ENCODE measurements at places on chromosomes 6 and 20.
A peak's percentile ranks its signal among the peaks of the same experiment; 100 is the strongest.

DNA sequence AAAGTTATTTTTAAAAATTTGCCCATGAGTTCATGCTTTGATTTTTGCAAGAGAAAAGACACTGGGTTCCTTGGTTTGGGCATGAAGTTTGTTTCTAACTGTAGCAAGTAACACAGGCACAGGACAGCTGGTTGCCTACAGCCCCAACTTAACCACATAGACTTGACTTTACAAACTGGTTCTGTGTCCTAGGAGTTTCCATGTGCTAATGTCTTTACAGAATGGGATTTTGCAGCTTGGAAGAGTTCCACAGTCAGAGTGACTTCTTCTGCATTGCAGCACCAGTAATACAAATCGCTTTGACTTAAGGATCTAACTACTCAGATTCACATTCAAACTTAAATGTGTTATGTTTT lies 44.3 kb downstream of the OR2B2 start:
- no peak for DNase-seq

GRCh38 chr6:3775386-3775785 lies 23.9 kb upstream of the PXDC1 start:
- no peak for DNase-seq

DNA sequence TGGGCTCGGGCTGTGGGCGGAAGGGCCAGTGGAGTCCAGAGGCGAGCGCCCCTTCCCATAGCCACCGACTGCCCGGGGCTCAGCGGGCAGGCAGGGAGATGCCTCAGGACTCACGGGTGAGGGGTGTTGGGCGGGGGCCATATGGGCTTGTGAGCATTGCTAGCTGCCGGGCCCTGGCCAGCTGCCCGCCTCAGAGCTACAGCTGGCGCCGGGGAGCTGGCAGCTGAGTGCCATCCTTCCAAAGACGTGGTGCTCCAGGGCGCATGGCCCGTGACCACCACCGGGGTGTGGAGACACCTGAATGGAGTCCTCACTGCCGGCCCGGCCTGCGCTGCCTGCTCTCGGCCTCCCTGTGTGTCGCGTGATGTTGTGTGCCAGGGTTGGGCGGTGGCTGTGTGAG lies 10.6 kb upstream of the RBBP8NL start:
- DNase-seq, result no peak

GRCh38 chr20:25160467-25160866 lies 35.0 kb upstream of the ENTPD6 start:
- no peak for DNase-seq

GRCh38 chr6:31180500-31180899 lies 10.0 kb upstream of the POU5F1 start:
- DNase-seq, result no peak

GRCh38 chr20:10565191-10565921 lies 108.4 kb downstream of the JAG1 start:
- no peak for DNase-seq

DNA sequence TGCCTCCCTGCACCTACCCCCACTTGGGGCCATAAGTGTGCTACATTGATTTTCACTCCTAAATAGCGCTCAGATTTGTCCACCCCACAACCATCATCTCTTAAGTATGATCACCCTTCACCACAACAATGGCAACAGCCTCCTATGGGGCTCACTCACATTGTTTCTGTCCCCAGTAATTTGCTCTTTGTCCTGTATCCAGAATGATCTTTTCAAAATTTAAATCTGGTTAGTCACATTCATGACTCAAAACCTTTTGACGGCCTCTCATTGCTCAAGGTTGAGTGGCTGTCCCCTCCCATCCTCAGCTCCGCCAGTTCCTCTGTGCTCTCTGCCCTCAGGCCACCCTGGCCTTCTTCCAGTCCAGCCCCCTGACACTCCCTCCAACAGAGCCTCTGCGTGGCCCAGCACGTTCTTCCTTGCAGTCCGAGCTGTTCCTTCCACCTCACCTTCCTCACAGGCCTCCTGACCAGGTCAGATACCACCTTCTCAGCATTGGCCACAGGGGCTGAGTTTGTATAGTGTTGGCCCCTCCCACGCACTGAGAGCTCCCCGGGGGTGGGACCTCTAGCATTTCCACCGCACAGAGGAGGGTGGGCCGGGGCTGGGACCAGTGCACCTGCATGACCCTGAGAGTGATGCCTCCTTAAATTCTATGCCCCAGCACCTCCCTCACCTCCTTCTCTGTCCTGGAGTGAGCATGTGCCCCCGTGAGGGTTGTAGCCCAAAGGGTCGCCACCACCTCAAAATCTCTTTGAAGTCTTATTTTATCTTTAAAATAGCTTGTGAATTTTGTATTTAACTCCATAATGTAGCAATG lies 2.4 kb upstream of the PPP1R3G start:
- DNase-seq, result no peak

DNA sequence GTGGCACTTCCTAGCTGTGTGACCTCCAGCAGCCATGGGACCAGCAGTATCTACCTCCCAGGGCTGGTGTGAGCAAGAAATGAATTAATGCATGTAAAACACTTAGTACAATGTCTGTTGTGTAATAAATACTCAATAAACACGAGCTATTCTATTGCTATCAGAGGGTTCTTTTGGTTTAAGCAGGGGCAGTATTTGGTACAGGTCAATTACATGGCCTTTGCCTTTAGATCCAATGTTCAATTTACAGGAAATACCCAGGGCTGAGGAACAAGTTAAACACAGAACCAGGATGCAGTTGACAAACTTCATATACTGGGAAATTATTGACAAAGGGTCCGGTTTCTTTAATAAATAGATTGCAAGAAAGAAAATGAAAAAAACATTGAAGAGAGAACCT lies 2.9 kb downstream of the TGM2 start:
- DNase-seq, result no peak

GRCh38 chr20:60009826-60010616 lies 51.8 kb downstream of the CDH26 start:
- DNase-seq, result no peak

DNA sequence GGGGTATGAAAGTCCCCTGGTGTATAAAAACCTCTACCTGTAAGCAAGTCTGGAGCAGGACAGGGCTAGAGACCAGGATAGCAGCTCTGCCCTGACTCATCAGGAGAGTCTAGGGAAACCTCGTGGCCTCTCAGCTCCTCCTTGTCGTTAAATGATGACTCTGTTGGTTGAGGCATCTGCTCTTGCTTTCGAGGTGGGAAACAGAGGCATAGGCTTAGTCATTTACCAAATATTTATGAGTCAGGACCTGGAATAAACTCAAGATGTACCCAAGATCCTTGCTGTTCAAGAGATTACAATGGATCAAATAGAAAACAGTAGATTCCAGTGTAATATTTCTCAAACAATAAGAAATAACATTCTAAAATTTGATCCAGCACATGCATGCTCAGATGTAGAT lies 5.5 kb downstream of the MANBAL start:
- no peak for DNase-seq

DNA sequence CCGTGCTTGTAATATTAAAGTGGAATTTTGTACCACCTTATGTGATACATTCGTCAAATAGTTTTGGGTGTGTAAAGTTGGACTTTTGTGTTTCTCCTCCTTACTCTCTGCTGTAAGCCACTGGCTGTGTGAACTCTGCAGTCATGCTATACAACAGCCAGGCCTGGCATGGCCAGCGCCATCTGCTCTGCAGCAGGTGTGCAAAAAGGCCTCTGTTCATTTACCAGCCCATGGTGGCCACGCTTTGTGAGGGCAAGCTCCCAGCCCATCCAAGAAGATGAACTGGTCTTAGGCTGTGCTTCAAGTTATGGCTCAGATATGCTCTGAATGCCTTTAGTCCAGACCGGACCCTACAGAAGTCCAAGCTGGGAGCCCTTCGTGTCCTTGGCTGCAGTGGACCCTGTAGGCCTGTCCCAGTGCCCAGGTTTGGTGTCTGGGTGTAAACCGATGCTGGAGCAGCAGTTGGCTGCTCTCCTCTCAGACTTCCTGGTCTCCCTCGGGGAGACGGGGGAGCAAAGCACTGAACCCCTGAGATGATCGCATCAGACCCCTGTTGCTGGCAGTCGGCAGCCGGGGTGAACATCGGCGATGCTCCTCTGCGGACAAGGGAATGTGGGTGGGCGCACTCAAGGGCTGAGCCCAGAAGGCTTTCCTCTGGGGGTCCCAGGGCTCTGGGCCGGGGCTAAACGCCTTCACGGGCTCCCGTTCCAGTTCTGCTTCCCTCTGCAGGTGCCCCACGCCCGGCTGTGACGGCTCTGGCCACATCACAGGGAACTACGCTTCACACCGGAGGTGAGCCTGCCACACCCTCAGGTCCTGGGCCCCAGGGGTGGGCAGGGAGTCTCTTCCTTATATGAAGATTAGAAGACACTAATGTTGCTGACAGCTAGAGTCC lies 28.6 kb upstream of the PCMTD2 start:
- no peak for DNase-seq

DNA sequence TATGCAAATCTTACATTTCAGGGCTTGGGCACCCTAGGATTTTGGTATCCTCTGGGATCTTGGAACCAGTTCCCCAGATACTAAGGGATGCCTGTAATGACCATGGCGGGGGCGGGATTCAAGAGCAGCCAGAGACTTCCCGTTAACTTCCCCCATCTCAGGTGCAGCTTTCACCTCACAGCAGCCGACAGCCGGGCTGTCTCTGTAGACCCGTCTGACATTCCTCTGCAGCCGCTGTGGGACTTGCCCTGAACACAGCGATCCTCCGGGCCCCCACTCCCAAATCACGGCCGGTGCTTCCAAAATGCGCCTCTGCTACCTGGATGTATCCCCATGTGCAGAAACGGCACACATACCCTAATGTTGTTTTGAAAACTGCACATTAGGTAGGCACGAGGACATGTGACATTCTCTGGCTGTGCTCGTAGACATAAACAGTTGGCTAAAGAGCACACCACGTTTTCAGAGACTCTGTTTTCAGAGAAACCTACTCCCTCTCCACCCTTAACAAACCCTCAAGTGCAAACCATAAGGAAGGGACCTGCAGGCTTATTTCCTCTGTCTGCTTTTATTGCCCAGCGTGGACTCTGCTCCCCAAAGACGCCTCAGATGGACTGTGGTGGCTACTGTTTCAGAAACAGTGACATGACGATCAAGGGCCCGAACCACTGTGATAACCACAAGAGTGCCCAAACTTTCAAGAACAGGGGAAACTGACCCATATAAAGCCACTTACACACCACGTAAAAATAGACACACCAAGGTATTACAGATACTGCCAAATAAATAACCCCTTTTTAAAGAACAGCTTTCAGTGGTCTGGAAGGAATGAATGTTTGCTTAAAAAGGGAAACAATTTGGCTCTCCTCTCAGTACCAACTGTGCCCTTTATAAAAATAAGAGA lies 72.9 kb upstream of the FOXC1 start:
- no peak for DNase-seq

- no peak for DNase-seq
Observed at GRCh38 chr6:90892271-90892670, 305.4 kb upstream of the MAP3K7 start.

- DNase-seq, result no peak
Observed at GRCh38 chr6:120384671-120385070, 949.6 kb downstream of the TBC1D32 start.

GRCh38 chr6:106417572-106418147 lies 57.1 kb downstream of the CRYBG1 start:
- DNase-seq, result no peak

DNA sequence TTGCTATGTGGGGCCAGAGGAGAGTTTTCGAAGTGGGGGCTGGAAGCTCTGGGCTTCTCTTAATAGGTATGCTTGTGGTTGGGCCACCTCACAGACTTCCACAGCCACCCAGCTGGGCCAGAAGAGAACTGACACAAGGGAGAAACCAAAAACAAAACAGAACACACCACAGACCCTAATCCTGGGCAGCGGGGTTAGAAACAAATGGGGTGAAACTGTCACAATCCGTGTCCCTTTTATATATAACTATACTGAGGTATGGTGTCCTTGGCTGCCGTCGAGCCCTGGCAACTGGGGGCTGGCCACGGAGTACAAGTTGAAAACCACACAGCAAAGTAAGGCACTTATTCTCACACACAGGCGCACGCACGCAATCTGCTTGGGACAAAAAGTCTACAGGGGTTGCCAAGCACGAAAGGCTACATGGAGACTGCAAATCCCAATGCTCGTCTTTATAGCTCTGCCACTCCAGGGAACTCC lies 78.3 kb downstream of the TRAM2 start:
- no peak for DNase-seq

DNA sequence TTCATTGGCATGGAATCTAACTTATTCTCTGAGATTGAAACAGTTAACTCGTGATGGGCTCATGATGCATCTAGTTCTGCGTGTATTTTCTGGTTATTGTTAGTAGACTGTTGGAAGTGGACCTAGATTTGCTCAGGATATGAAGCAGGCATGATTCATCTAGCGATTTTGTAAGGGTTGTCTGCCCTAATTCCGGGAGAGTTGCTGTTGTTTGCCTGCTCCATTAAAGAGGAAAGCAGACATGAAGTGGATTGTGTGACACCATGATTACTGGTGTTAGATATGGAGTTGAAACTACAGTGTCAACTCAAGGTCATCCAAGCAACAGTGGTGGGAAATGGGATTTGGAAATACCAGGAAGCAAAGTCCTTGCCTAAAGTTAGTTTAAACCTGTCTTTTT lies 41.0 kb downstream of the SOX4 start:
- DNase-seq, result no peak

DNA sequence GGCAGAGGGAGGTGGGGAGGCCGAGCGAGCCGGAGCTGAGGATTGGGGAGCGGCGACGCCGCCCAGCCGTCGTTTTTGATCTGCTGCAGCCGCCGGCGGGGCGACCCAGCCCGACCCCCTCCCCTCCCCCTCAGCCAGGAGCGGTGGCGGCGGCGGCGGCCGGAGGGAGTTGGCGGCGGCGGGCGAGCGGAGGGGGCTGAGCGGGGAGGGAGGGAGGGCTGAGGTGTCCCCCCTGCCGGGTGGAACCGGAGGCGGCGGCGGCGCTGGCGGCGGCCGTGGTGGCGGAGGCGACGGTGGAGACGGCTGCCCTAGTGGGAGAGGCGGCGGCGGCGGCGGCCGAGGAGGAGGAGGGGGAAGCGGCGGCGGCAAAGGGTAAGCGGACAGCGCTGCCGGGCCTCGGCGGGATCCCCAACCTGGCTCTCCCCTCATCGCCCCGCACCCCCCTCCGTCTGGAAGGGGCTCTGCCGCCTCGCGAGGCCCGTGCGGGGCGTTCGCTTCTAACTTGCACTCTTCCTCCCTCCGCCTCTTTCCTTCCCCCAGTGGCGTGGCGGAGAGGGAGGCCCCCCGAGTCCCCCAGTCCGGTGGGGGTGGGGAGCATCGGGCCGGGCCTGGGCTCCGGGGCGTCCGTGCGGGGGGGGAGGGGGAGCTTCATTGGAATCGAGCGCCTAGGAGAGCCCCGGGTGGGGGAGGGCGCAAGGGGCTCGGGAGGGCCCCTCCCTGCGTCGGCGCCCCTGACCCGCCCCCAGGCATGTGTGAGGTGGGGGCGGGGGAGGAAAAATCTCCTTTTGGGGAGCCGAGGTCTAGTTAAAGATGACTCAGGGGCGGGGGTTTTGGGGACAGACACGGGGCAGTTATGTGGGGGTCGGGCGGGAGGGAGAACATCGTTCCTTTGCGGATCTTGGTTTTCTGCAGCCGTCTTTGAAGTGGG lies at the start of gene TAB2:
Gene TAB2, plus strand, starts transcription at position 69 of the 928 bp plus-strand sequence. CDS start 52,286 bp downstream, outside the sequence.
- DNase-seq, result peak; percentile 84

- no peak for DNase-seq
Observed at GRCh38 chr6:97029552-97029951, 105.0 kb downstream of the KLHL32 start.

GRCh38 chr6:105432797-105433196 lies 29.9 kb upstream of the PREP start:
- no peak for DNase-seq

- no peak for DNase-seq
Observed at GRCh38 chr6:57283106-57283505, 34.3 kb upstream of the PRIM2 start.

GRCh38 chr6:144013486-144013909 lies 5.4 kb upstream of the PLAGL1 start:
- DNase-seq, result peak; percentile 74
